A172 (cell line): ENCODE measurements at places on chromosomes 16 and 17. TPM values are rescaled to one million over a fixed set of nuclear protein-coding genes. Genes with fewer than 3 reads are reported as not detected.
A peak's percentile ranks its signal among the peaks of the same experiment; 100 is the strongest.

- DNase-seq = no peak
Measured at GRCh38 chr17:61474934-61475333, 22.7 kb downstream of the TBX4 start.

- no peak for DNase-seq
Measured at GRCh38 chr16:874366-875181, 74.0 kb upstream of the GNG13 start.

DNA sequence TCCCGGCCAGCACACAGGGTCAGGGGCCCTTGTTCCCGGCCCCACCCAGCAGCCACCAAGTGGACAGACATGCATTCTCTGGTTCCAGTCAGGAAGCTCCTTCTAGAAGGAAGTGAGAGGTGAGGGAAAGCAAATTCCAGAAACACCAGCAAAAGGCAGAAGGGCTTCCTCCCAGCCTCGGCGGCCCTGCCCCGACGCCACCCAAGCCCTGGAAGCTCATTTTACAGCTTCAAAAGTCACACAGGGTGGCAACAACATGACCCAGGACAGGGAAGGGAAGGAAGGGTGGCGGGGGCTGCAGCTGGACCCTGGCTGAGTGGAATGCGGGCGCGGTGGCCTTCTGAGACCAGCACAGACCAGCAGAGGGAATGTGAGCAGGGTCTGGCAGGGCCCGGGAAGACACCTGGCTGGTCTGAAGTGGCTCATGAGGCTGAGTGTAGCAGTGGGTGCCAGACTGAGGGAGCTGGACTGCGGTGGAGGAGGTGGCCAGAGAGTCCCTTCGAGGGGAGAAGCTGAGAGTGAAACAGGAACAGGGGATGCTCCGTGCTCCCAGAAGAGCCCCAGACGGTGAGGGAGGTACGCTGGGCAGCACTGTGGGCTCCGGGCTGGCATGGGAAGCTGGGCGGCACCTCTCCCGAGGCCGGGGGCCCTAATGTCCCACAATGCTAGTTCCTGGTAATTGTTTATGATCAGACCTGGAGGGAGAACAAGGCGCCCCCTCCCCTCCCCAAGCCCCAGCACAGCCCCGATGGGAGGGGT lies 1.9 kb upstream of the UNC13D start:
- DNase-seq = peak; percentile 56

DNA sequence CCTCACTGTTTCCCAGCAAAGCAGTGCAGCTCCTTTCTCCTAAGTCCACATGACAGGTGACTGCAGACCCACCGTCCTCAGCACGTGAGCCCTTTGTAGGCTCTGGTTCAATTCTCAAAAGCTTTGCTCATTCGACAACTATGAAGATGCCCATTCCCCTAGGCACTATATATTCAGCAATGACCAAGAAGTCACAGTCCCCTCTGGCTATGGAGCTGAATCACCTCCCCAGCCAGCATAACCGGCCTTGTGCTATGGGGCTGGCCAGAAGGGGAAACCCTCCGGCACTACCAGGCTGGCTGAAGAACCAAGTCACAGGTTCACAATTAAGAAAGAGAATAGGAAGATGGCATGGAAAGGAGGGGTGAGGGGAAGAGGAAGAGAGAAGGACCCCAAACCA lies 139.7 kb downstream of the WSCD1 start:
- no peak for DNase-seq

DNA sequence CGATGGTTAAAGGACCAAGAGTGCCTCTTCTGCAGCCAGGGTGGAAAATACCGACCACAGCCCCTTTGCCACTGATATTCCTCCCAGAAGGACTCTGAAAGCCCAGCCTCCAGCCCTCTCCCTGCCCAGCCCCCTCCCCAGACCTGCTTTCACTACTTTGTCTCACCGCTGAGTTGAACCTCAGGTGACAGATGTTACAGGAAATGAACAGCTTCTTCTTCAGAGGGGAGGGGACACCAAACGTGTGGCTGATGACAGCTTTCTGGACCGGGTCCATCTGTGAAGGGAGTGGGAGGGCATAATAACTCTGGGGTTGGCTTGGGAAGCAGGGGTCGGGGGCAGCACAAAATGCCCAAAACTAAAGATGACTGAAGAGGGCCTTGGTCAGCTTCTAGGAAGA lies 14.2 kb downstream of the NKIRAS2 start:
- DNase-seq = no peak

GRCh38 chr16:4692460-4693295 lies 684 bp upstream of the NUDT16L1 start:
- DNase-seq = no peak

- DNase-seq = no peak
Measured at GRCh38 chr17:69684251-69684650, 269.8 kb downstream of the MAP2K6 start.

DNA sequence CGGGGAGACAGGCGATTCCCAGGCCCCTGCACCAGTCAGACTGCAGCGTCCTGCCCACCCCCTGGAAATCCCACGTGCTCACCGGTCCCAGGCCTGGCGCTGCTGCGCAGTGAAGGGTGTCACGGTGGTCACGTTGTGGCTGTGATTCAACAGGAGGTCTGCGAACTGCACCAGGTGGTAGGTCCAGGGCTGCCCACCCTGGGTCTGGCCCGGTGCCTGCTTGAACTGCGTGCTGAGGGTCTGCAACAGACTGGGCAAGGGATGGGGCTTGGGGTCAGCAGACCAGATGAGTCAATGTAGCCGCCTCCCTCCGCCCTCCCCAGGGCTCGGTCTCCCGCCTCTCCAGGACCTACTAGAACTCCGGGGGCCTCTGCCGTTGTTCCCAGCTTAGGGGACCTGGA lies 7.1 kb downstream of the MYBBP1A start:
- DNase-seq = no peak

DNA sequence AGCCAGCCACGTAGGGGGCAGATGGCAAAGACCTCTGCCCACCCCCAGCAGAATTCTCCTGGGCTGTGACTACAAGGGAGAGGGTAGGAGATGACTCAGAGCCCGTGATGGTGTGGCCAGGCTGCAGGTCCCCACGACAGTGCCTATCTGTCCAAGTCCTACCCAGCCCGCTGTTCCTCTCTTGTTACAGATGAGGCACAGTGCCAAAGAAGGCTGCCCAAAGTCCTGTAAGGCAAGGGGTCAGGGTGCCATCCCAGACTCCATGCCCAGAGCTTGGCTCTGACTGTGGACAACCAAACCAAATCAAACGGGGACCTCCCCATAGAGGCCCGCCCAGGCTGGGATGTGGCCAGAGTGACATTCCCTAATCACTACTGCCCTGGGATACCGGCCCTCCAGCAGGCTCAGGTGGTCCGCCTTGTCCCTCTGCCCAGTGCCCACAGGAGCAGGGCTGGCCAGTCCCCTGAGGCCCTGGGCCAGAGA lies 12.6 kb upstream of the BCAR1 start:
- DNase-seq = peak; percentile 56

DNA sequence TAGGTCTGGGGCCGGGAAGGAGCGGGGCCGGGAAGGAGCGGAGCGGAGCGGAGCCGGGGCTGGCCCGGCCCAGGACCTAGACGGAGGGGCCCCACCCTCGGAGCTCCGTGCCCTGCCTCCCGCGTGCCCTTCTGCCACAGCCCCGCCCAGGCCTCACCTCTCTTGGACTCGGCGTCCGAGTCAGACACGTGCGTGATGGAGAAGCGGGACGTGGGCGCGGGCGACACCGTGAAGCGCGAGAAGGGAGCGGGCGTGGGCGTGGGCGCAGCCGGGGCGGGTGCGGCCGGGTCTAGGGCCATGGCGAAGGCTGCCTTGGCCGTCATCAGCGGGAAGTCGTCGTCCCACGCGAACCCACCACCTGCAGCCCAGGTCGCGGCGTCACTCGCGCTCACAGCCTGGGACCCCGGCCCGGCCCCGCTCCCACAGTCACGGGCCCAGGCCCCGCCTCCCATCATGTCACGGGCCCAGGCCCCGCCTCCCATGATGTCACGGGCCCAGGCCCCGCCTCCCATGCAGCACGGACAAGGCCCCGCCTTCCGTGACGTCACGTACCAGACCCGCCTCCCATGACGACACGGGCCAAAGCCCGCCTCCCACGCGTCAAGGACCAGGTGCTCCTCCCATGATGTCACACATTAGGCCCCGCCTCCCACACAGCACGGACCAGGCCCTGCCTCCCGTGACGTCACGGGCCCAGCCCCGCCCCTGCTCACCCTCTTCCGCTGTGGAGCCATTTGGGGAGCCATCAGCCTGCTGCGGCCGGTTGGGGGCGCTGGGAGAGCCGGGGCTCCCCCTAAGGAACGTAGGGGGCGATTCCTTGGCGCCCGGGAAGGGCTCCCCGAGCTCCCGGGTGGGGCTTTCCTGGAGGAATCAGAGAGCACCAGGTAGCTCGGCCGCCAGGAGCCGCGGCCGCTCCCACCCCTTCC lies 45.8 kb upstream of the PVALEF start:
- peak; percentile 92 for DNase-seq

DNA sequence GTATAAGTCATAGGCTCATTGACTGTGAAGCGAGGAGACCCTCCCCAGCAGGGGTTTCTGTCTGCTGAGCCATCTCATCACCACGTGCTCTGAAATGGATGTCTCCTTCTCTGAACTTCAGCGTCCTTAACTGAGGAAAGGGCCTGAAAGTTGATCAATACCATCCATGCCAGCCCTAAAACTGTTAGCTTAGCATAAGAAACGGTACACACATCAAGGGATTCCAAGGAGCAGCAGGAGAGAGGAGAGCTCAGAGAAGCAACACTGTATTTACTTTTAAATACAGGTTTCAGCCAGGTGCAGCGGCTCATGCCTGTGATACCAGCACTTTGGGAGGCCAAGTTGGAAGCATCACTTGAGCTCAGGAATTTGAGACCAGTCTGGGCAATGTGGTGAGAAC lies 248.9 kb upstream of the TNRC6C start:
- DNase-seq = no peak

- DNase-seq = peak; percentile 41
Measured at GRCh38 chr17:29760279-29761039, 137.7 kb upstream of the CORO6 start.

DNA sequence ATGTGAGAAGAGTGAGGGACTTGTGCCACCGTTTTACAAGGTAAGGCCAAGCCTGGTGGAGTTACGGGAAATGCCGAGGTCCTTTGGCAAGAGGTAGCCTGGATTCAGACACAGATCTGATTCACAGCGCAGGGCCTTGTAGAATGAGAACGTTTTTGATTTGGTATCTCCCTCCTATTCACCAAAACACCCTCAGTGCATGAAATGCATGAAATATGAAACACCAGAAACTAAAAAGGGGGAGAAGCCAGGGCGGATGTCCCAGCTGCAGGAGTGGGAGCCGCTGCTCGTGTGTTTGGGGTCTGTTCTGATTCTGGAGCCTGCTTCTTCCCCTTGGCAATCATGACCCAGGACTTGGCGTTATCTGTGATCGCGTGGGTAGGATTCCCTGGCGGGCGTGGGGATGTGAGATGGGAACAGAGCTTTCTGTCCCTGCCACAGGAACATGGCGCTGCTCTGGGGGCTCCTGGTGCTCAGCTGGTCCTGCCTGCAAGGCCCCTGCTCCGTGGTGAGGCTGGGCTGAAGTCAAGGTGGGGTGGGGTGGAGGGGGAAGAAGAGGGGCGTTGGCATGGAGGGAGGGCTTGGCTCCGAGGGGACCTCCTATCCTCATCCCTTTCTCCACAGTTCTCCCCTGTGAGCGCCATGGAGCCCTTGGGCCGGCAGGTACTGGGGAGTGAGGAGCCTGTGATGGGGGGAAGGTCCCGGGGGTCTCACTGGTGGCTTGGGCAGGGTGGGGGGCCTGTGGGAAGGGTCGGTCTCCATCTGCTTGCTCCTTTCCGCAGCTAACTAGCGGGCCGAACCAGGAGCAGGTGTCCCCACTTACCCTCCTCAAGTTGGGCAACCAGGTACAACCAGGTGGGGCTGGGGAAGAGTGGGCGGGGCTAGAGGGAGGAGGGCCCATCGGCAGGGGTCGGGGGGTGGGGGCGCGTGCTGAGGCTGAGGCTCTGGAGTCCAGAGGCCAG lies 2.2 kb downstream of the SERPINF2 start:
- no peak for DNase-seq

DNA sequence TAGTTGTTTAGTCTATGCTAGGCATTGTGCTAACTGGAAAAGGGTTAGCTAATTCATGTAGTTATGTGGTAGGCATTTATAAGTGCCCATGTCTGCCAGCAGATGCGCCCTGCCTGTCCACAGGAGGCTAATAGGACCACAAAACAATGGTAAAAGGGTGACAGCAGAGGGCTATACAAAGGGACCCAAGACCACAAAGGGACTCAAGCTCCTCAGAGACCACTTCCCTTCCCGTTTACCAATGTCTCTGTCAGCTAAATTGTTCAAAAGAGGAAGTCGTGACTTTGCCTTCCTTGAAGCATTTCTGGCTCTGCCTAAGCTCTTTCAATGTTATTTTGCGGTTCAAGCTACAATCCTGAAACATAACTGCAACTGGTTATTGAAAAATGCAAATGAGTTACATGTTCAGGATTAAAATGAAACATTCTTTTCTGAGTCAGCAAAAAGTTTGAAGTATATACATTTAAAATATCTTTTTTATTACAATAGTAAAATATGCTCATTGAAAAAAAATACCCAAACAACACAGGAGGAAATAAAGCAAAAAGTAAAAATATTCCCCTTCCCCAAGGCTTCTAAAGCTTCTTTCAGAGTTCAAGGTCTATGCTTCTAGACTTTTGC lies 149.2 kb downstream of the MAF start:
- DNase-seq = no peak

DNA sequence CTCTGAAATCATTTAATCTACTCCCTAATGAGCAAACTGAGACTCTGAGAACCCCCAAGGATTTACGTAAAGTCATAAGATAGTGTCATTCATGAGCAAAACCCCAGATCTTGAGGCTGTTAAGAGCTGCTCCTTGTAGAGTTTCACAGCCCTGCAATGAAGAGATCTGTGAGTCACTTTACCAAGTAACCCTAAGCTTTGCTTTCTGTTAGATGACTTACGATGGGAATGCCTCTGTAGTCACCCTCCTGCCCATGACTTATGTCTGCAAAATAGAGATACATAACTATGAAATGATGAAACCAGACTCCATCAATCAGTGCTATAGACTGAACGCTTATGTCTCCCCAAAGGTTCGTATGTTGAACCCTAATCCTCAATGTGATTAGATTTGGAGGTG lies 117.7 kb downstream of the HS3ST3A1 start:
- no peak for DNase-seq

GRCh38 chr17:41324180-41325075 lies 8.9 kb upstream of the KRTAP17-1 start:
- peak; percentile 59 for DNase-seq

KRTAP4-1 gene
- total RNA-seq = 0.26 TPM in 1 of 2 replicates, not detected in the other

KCNH6 gene
- not detected in 2 replicates for total RNA-seq

KRT20 gene
- total RNA-seq = not detected in 2 replicates

AATK gene
- total RNA-seq = 0.28 and 0.41 TPM in 2 replicates

PYY gene
- not detected in 2 replicates for total RNA-seq

SLC25A10 gene
- total RNA-seq = 81.5 and 101 TPM in 2 replicates

GUCY2D gene
- not detected in 2 replicates for total RNA-seq

ASGR2 gene
- not detected in 2 replicates for total RNA-seq
